ENCODE measurements at places on chromosomes 6 and 20.

DNA sequence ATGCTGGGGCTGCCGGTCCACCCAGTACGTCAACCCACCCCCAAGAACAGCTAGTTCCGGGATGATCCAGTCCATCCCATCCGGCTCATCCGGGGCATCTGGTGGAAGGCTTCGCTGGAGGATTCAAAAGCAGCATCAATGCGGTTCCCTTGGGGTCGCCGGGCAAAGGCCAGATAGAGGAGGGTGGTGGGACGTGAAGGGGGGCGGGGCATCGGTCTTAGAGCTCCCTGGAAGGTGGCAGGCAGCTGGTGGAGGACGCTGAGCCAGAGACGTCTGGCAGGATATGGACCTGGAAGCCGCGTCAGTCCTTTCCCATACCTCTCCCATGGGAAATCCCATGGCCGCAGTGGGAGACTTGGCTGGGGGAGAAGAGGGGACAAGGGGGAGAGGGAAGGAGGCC is 1500.8 kb upstream of the DEFB115 start:
- no peak for DNase-seq

DNA sequence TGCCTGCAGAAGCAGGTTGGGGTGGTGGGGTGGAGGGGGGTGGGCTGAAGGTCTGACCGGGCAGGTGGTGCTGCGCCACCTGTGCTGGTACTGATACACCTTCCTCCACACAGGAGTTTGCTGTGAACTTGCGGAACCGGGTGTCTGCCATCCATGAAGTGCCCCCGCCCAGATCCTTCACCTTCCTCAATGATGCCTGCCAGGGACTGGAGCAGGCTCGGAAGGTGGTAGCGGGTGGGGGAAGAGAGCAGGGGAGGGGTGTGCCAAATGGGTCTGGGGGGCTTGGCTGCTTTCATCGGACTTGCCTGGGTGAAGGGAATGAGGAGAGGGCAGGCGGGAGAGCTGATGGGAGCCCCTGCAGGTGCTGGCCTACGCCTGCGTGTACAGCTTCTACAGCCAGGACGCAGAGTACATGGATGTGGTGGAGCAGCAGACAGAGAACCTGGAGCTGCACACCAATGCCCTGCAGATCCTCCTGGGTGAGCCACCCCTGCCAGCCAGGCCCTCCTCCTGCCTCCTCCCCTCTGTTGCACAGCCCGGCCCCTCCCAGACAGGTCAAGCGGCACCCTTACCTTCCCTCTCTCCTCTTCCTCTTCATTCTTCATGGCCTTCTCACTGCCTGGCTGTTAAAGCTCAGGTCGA is 6.7 kb downstream of the DNPH1 start:
- DNase-seq: no peak

DNA sequence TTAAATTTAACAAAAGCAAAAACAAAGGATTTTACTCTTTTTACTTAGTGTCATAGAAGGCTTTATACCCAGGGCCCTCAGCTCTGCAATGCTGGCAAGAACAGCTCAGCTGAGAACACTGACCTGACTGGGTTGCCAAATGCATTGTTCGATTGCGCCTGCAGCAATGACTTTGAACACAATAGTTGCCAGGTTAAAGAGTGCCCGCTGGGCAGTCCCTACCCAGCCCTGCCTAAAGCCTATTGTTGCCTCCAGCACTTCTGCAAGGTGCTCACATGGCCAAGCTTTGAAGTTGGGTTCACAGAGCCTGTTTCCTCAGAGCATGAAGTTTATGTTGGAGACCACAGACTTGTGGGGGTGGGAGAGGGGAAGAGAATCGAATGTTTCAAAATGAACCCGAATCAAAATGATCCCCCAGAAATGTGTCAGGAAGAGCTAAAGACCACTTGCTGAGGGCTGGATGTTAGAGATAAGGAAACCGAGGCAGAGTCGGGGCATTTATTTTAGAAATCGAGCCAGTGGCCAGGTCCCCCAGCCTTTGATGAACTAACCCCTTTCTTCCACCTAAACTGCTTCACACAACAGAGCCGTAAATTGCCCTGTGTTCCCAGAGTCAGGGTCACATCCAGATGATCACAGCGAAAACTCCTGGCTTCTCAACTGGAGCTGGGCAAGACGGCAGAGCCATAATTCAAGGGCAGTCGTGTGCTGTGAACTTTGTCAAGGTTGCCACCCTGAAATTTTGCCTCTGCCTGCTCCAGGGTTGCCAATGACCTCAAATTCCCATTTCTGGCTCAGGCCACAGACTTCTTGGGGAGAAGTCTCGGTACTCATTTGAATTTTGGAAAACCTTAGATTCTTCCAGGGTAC is 55.0 kb downstream of the FOXA2 start:
- DNase-seq: no peak

DNA sequence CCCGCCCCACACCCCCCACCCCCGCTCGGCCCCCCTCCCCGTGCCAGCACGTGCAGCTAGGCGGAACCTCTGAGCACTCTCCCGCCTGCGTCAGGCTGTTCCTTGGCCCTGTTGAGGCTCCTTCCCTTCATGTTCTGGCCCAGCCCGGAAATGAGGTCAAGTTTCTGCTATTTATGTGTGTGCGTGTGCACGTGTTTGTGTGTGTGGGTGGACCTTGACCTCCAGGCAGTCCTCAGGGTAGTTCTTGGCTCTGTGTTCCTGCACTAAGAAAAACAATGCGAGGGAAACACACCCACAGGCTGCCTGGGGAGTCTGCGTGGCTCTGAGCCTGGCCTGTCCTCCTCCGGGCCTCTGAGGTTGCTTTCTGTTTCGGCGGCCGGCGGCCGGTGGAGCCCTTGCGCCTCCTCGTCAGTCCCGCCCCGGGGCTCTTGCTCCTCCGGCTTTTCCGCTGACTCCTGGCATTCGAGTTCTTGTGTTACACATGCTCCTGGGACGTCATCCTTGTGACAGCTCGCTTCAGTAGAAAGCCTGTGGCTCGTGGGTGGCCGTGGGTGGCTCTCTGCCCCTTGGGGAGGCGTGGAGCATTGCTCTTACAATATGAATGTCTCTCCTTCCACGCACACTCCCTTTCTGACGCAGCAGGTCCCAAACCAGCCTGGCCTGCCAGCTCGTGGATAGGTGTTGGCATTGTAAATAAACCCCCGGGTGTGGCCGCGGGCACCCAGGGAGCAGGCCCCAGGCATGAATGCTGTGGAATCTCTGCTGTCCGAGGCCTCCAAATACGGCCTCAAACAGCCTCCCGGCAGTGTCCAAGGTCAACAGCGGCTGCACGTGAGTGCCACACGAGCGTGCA is 10.0 kb downstream of the SLCO4A1 start:
- DNase-seq: no peak

DNA sequence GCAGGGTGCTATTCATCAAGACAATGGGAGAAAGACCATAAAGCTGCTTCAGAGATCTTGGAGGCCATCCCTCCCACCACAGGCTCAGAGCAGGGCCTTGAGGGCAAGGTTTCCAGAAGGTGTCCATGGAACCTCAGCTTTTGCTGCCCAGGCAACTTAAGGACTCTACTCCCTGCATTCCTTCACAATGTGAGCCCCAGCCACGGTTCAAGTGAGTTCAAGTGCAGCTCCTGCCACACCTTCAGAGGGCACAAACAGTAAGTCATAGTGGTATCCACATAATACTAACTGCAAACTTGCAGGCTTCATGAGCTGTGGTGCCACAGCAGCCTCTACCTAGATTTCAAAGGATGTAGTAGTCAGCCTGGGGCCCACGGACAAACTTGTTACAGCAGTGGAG is 144.0 kb upstream of the C6orf118 start:
- no peak for DNase-seq

- DNase-seq: no peak
Observed at GRCh38 chr6:112331306-112331705, 15.8 kb upstream of the RFPL4B start.

- no peak for DNase-seq
Observed at GRCh38 chr20:44526129-44526528, 4.3 kb upstream of the SERINC3 start.

DNA sequence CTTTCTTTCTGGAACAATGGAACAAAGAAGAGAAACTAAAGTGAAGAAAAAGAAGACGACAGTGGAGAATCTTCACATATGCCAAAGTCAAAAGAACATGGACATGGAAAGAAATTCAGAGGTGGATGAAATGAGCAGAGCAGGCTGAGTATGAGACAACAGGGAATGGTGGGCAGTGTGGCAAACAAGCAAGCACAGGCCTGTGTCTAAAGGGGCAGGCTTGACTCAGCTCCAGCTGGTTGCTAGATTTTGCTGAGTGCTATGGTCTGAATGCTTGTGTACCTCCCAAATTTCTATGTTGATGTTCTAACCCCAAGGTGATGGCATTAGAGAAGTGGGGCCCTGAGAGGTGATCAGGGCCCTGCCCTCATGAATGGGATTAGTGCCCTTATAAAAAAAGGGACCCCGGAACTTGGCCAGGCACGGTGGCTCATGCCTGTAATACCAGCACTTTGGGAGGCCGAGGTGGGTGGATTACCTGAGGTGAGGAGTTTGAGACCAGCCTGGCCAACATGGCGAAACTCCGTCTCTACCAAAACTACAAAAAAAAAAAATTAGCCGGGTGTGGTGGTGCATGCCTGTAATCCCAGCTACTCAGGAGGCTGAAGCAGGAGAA is 49.6 kb downstream of the ZMYND8 start:
- DNase-seq: no peak

DNA sequence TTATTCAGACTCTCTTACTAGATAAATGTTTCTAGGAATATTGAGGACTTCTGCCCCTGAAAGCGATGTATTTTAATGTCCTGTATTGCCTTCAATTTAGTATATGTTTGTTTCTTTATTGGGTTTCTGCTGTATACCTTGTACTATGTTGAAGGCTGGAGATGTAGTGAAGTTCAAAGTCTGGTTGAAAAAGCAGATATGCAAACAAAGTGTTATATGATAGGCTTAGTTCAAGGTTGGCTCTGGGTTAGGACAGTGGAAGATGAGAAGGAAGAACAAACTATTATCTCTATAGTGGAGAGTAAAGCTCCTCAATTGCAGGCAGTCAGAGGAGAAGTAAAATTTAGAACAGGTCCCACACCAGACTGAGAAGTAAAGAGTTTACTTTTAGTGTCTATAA is 36.3 kb upstream of the ADGRG6 start:
- DNase-seq: no peak

- no peak for DNase-seq
Observed at GRCh38 chr6:24987446-24988115, 51.8 kb upstream of the RIPOR2 start.

DNA sequence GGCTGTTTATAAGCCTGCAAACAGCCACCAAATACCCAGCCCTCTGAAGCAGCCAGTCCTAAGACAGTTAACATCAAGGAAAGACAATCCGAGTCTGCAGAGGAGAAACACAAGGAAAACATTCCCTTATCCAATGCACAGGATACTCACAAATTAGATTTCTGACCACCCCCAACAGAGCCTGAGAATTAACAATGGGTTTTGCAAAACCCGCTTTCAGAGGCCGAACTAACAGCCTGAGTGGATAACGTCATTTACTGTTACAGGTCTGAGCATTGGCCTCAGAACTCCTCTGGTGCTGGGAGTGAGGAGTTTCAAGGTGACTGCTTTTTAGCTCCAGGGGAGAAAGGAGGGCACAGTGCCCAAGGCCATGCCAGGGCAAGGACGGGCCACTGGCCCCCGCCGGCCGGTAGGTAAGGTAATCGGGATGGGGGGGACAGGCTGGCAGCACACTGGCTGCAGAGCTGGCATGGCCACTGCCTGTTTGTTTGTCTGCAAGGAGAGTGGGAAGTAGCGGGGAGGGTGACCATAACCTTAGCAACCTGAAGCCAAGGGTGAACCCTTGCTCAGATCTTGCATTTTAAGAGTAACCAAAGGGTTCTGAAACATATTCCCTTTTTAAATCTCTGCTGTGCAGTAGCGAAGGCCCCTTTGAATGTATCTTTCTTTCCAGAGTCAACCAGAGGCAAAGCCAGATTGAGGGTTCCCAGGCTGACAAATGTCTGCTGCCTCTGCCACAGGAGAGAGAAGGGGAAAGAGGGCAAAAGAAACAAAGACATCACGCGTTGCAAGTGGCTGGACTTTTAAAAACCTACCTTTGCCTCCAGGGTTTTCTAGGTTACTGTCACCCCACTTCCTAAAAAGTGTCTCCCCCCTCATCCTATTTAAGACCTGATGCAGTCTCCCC is 3.9 kb downstream of the ZMYND8 start:
- DNase-seq: no peak

Data from bone marrow (tissue), 2 donors.